Upper lobe of right lung (tissue), 1 donor: ENCODE measurements at places on chromosomes 6 and 20.

GRCh38 chr20:58146746-58147140, 81.7 kb downstream of the ANKRD60 start:
- peak; percentile 12 for DNase-seq

DNA sequence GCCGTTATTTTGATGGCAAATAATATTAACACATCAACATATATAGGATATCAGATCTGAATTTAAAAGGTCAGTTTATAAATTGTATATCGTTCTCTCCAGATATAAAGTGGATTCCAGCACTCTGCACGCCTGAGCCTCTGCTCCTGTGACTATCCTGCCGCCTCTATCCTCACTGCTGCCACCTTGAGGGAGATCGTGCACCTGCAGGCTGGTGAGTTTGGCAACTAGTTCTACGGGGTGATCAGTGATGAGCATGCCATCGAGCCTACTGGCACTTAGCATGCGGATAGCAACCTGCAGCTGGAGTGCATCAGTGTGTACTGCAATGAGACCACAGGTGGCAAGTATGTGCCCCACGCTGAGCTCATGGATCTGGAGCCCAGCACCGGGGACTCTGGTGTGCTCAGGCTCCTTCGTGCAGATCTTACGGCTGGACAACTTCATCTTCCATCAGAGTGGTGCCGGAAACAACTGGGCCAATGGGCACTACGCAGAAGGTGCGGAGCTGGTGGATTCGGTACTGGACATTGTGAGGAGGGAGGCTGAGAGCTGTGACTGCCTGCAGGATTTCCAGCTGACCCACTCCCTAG, 84.9 kb downstream of the FBXO5 start:
- DNase-seq = peak; percentile 76

GRCh38 chr6:143160439-143161220, 99.9 kb downstream of the AIG1 start:
- no peak for DNase-seq

- no peak for DNase-seq
Observed at GRCh38 chr6:10545482-10545881, 24.3 kb downstream of the GCNT2 start.

- DNase-seq = no peak
Observed at GRCh38 chr6:148874698-148875293, 128.0 kb downstream of the UST start.

GRCh38 chr6:108195209-108195608, 29.4 kb downstream of the NR2E1 start:
- no peak for DNase-seq

DNA sequence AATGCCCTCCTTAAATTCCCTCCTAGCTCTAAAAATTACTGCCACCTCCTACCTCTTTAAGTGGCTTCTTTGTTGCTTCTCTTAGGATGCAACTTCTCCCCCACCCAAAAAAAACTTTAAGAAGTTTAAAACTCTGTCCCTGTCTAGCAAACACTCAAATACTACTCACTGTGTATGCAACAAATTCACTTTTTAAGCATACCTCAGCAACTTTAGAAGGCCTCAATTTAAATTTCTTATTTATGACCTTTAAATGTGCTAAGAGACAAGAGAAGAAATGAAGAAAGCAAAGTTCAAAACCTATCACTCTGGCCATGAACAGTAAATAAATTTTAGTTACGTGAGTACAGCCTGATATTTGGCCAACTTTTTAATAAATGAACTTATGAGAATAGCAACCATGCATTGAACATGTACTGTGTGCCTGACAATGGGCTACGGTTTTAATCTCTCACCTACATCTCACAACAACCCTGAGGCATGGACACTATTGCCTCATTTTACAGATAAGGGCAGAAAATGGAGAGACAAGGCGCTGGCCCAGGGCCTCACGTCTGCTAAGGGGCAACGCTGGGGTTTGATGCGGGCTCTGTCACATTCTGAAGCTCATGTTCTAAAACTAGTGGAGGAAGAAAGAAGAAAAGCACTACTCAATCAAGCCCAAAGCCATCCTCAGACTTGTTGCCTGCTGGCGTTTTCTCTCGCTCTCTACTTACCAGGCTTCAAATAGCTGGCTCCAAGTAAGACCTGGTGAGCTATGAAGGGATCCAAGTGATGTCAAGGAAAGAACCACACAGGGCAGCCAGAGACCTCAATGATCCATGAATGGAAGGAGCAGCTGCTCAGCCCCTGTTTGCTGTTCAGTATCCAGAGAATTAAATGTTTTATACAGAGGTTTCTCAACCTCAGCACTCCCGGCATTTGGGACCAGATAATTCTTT, 99.8 kb downstream of the TBC1D7 start:
- no peak for DNase-seq

DNA sequence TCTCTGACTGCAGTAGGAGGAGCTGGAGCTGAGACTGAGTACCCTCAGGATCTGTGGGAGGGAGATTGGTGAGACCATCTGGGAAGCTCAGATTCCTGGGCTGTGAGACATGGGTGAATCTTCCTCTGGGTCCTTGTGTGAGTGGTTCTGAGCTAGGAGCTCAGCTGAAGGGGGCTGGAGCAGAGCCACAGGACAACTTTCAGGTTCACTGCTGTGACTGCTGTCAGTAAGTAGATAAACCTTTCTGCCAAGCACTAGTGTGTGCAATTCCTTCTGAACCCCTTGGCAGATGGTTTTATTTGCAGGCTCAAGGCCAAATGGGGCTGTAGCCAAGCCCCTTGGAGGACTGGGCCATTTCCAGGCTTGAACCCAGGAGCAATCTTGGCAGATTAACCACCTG, 49.6 kb upstream of the SNAP91 start:
- no peak for DNase-seq

- DNase-seq = no peak
Observed at GRCh38 chr20:56429502-56429901, 17.4 kb downstream of the CASS4 start.

DNA sequence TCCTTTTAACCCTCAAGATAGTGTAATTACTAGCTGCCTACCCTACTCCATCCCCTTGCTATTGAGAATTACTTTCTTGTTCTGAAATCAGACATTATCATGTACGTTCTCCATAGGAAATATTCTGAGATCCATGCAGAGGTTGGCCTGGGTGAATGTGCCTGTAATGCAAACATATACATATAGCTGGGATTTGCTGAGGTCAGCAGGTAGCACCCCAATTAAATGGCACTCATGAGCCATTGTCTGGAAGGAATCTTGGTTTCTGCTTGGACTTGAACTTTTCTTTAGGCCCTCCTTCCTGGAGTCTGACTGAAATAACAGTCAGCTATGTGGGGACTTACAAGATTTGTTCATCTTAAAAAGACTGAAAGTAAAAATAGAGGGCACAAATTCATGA, 3.7 kb downstream of the HLA-DQB2 start:
- no peak for DNase-seq

- no peak for DNase-seq
Observed at GRCh38 chr20:21017528-21018085, 88.6 kb downstream of the LINC00237 start.

GRCh38 chr6:11586117-11586516, 48.6 kb downstream of the TMEM170B start:
- no peak for DNase-seq

GRCh38 chr20:7090001-7090400, 322.5 kb downstream of the BMP2 start:
- DNase-seq = no peak

- DNase-seq = peak; percentile 70
Observed at GRCh38 chr6:153231048-153231646, 100.1 kb upstream of the RGS17 start.

DNA sequence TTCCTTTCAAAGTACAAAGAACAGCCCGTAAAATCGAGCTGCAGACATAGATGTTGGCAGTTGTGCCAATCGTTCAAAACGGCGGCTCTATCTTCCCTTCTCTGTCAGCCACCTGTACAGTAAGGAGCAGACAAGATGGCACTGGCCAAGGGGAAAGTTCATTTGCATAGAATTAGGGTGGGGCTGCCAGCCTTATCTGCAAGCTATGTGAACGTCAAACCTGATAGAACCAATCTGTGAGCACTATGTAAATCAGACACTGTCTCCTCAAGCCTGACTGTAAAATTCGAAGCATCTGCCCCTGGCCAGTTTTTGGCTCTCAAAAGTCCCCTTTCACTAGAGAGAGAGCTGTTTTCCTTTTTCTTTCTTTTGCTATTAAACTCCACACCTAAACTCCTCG, 374.5 kb downstream of the EPM2A start:
- DNase-seq = no peak

DNA sequence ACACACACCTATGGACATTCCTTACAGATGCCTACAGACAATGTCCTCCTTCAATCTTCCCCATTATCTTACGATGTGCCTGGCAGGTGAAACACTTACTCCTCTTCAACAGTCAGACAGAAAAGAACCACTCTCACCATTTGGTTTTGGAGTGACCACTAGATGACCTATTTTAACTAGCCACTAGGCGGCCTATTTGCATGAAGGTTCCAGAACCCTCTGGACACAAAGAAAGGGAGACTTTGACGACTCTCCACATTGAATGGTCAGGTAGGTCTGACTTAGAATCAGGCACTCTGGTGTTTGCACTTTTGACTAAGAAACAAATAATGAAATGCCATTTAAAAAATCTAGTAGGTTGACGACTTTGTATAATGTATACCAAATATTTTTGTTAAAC, 42.0 kb downstream of the PNLDC1 start:
- DNase-seq = no peak

DNA sequence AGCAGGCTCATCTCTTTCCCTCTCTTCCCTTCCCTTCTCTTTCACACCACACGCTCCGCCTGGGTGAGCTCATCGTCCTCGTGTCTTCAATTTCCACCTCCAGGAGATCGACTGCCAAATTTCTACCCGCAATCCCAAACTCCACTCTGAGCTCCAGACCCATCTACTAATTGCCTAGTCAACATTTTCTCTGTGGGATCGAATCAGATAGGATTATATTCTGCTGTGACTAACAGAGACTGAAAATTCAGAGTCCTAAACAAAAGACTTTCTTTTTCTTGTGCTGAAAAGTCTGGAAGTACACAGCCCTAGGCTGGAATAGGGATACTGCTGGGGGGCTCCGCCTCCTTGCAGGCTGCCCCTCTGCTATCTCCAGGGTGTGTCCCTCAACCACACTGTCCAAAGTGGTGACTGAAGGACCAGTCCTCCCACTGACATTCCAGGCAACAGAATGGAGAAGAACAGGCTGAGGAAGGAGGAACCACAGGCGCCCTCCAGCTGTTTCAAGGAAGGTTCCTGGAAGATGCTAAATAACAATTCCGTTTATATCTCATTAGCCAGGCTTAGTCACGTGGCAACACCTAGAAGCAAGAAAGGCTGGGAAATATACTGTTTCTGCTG, 5.0 kb upstream of the HSPA12B start:
- DNase-seq = peak; percentile 36

- no peak for DNase-seq
Observed at GRCh38 chr6:93624408-93624807, 205.0 kb upstream of the EPHA7 start.

DNA sequence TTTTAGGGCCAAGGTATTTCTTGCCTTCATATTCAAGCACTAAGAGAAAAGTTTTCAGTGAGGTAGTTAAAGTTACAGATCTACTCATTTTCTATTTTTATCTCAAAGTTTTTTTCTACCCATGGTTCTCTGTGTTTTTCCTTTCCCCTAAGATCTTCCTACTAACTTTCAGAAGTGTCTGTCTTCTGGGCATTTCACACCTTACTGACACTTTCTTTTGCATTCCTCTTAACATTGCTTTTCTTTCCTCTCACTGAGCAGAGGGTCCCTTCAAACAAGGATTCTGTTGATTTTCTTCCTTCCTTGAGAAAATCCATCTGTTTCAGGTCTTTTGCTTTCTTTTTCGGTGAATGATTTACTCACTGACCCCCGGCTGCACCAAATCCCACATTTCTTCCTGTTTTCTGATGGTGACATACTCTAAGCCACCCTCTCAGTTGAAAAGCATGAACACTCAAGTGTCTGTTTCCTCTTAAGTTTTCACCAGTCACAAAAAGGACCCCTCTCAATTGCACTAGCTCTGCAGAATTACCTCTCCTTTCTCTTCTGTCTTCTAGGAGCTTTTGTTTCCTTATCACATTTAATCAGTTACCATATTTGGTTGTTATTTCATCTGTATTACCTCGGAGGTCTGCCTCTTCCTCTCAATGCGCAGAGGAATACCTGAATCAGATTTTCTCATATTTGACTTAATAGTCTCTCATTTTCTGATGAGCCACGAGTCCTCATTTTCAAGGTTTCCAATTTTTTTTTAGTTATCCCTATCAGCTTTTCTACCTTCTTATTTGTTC, 73.5 kb upstream of the RNF217 start:
- DNase-seq = no peak

- no peak for DNase-seq
Observed at GRCh38 chr20:61841966-61842365, 223.7 kb downstream of the TAF4 start.

- no peak for DNase-seq
Observed at GRCh38 chr20:47392015-47392720, 35.7 kb upstream of the ZMYND8 start.

DNA sequence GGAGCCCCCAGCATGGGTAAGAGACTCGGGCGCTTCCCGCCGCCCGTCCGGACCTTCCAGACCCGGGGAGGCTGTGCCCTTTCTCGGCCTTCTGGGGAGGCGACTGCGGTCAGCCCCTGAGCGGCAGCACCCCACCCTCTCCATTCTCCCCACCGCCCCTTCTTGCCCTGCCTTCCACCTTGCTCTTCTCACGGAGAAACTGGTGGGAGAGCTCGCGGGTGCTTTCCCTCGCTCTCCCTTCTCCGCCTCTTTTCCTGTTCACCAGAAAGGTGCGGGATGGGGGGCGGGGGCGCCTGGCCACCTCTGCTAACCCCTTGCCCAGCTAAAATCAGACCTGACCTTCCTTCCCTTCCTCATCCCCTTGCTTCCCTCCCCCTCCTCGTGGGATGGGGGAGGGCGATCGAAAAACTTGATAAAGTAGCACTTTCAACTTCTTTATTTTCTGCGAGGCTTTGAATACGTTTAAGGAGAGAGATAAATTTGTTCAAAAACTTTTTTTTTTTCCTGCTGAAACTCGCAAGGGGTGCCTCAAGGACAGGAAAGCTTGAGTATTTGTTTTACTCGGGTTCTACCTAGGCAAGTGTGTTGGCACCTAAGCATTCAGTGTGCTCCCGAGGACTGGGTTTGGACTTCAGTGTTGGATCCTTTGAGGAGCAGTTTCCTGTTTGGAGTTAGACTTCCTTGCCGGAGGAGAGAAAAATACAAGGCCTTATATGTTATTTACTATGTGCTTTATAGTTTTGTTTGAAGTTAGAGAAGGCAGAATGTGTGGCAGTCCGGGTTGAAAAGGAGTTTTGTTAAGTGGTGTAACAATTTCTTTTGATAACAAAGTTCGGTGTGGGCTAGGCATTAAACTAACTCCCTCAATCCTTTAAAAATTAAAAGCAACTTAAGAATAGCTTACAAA, 897 bp downstream of the CD2AP start:
- no peak for DNase-seq

DNA sequence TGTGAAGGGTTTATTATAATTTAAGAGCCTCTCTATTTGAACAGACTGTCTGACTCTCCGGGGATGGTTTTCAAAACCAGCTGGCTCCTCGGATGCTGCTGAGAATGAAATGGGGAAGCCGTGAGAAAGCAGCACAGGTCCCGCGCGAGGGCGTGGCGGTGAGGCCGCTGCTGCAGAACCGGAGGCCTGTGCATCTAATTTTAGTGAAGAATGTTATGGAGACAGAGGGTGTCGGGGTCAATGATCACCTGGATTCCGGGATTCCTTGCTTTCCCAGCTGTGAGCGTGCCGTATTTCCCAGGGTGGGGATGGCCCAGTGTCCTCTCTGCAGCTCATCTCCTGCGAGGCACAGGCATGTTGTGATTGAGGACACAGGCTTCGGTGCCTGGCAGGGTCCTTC, 348.0 kb downstream of the CDH4 start:
- no peak for DNase-seq
